Fibroblast of villous mesenchyme (primary cell): ENCODE measurements at places on chromosomes 12 and 14. TPM values are rescaled to one million over a fixed set of nuclear protein-coding genes. Genes with fewer than 3 reads are reported as not detected.

DMAC2L gene
- total RNA-seq, result 3.5 and 5.2 TPM in 2 replicates

KCNK13 gene
- not detected in 2 replicates for total RNA-seq

SMOC1 gene
- total RNA-seq, result not detected in 2 replicates

GPR135 gene
- total RNA-seq, result 3.9 and 6.5 TPM in 2 replicates
